Effector memory CD8-positive, alpha-beta T cell (primary cell): ENCODE measurements at places on chromosomes 13 and 19.

GRCh38 chr13:97011446-97012131 lies 17.3 kb upstream of the OXGR1 start:
- H3K27me3 ChIP-seq: peaks cover 32% of the 10 kb centered on the region
- DNase-seq: no peak
- H3K36me3 ChIP-seq: no peaks in the 10 kb centered on the region
- peaks cover 3% of the 10 kb centered on the region for H3K4me1 ChIP-seq
- no peak overlapping the region for H3K4me3 ChIP-seq
- no peak overlapping the region for H3K27ac ChIP-seq

- no peaks in the 10 kb centered on the region for H3K36me3 ChIP-seq
- no peak overlapping the region for H3K27ac ChIP-seq
- H3K4me3 ChIP-seq: no peak overlapping the region
- peaks cover 10% of the 10 kb centered on the region for H3K27me3 ChIP-seq
- no peak for DNase-seq
- H3K4me1 ChIP-seq: no peaks in the 10 kb centered on the region
These were observed 69.8 kb downstream of the OLFM4 start for GRCh38 chr13:53098455-53098854.

DNA sequence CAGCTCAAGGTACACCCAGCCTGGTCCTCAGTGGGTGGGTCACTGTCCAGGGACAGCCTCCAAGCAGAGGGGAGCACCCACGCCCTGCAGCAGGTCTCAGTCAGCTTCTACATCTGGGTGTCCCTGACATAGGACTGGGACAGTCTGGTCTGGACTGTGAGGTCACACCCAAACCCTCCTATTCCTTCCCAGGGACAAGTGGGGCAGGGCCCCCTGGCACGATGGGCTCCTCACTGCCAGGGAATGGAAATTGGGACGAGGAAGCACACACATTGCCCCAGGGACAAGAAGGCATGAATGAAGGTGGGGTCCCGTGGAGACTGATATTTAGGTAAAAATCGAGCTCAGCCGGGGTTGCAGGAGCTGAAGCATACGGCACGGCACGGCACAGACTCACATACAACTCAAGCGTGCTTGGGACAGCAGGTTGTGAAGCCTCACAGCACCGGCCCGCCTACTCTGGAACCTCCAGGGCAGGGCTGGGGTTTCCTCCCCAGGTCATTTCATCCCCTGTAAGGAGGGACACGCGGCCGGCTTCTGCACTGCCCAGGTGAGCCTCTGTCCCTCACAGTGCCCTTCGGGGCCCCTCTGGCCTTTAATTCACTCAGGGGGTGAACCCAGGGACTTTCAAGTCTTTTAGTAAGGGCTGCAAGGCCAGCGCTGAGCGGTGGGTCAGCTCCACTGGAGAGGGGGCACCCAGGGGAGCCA lies 3.5 kb downstream of the PNMA8B start:
- peaks cover 9% of the 10 kb centered on the region for H3K36me3 ChIP-seq
- peaks cover 67% of the 10 kb centered on the region for H3K27me3 ChIP-seq
- H3K27ac ChIP-seq: no peak overlapping the region
- peaks cover 12% of the 10 kb centered on the region for H3K4me1 ChIP-seq
- peak overlapping the region; percentile 60 for H3K4me3 ChIP-seq

DNA sequence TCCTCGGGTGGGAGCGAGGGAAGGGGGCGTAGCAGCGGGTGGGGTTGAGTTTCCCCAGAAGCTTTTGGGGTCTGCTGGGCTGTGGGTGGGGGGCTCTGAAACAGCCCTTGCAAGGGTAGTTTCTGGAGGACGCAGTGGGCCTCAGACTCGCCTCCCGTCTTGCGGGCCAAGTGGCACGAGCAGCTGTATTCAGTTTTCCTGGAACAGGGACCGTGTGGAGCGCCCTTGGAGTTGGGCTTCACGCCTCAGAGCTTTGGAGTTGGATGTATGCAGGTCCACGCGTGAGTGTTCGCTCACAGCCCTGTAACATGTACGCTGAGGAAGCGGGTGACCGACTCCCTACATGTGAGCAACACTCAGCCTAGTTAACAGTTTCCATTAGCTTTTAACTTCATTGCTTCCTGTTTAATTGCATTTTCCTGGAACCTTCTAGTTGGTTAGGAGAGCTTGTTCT lies 603 bp downstream of the TM9SF2 start:
- H3K27me3 ChIP-seq: no peaks in the 10 kb centered on the region
- peaks cover 71% of the 10 kb centered on the region for H3K4me1 ChIP-seq
- peak overlapping the region; percentile 98 for H3K4me3 ChIP-seq
- peak overlapping the region; percentile 99 for H3K27ac ChIP-seq
- H3K36me3 ChIP-seq: peaks cover 35% of the 10 kb centered on the region

DNA sequence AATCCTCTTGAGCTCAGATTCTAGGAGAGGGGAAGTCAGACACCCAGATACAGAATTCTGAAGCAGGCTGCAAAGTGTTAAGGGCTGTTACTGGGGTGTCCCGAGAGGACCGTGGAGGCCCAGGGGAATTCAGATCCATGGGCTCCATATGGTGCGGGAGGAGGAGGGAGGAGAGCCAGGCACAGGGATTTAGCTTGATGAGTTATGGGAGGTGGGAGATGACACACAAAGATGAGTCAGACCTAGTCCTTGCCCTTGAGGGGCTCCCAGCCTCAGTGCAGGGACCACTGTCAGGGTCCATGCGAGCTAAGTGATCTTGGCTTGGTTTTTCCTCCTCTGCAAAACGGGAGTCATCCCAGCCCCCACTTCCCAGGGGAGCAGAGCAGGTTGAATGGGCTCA lies 14.4 kb upstream of the GIPR start:
- H3K4me1 ChIP-seq: no peaks in the 10 kb centered on the region
- H3K36me3 ChIP-seq: no peaks in the 10 kb centered on the region
- DNase-seq: no peak
- H3K4me3 ChIP-seq: no peak overlapping the region
- no peaks in the 10 kb centered on the region for H3K27me3 ChIP-seq
- H3K27ac ChIP-seq: no peak overlapping the region

- no peaks in the 10 kb centered on the region for H3K27me3 ChIP-seq
- no peaks in the 10 kb centered on the region for H3K36me3 ChIP-seq
- DNase-seq: no peak
- H3K27ac ChIP-seq: no peak overlapping the region
These were observed 13.8 kb upstream of the SLC1A5 start for GRCh38 chr19:46802152-46802551.

- H3K36me3 ChIP-seq: no peaks in the 10 kb centered on the region
- no peaks in the 10 kb centered on the region for H3K4me1 ChIP-seq
- no peak overlapping the region for H3K27ac ChIP-seq
- no peak for DNase-seq
These were observed 34.9 kb upstream of the FLT1 start for GRCh38 chr13:28529836-28530235.

GRCh38 chr19:16361926-16362325 lies 37.3 kb downstream of the KLF2 start:
- no peak for DNase-seq
- peaks cover 14% of the 10 kb centered on the region for H3K36me3 ChIP-seq
- no peaks in the 10 kb centered on the region for H3K27me3 ChIP-seq
- peak overlapping the region; percentile 41 for H3K4me3 ChIP-seq
- peak overlapping the region; percentile 82 for H3K27ac ChIP-seq
- peaks cover 68% of the 10 kb centered on the region for H3K4me1 ChIP-seq

- DNase-seq: no peak
- H3K4me1 ChIP-seq: no peaks in the 10 kb centered on the region
These were observed 5.6 kb downstream of the CEACAM4 start for GRCh38 chr19:41621226-41621625.

DNA sequence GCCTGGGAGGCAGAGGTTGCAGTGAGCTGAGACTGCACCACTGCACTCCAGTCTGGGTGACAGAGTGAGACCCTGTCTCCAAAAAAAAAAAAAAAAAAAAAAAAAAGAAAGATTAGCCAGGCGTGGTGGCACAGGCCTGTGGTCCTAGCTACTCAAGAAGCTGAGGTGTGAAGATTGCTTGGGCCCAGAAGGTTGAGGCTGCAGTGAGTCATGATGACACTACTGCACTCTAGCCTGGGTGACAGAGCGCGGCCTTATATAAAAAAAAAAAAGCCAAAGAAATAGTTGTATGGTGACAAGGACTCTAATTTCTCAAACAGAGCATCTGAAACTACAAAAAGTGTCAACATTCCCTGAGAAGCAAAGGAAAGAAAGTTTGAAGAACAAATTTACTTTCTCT lies 3.4 kb downstream of the PBX4 start:
- peak overlapping the region; percentile 98 for H3K27ac ChIP-seq
- H3K27me3 ChIP-seq: no peaks in the 10 kb centered on the region
- peaks cover 49% of the 10 kb centered on the region for H3K36me3 ChIP-seq

DNA sequence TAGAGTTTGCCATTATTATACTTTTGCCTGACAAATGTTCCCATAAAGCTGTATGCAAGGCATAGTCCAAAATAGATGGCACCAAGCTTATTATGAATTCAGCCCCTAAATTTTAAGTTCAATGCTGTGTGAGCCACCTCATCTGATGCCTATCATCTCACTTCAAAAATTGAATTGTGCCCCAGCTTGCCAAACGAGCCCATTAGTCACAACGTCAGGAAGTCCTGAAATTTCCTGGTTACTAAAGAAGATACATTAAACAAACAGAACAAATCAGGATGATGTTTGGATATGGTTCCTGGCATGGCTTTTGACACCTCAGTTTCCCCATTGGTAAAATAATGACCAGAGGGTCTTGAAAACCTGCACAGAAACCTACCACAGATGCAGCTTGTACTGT lies 147.5 kb upstream of the SOX21 start:
- peaks cover 7% of the 10 kb centered on the region for H3K4me1 ChIP-seq
- H3K4me3 ChIP-seq: no peak overlapping the region
- peaks cover 23% of the 10 kb centered on the region for H3K27me3 ChIP-seq
- H3K27ac ChIP-seq: no peak overlapping the region

GRCh38 chr13:114259374-114259773 lies 22.0 kb upstream of the UPF3A start:
- H3K36me3 ChIP-seq: peaks cover 64% of the 10 kb centered on the region
- H3K4me3 ChIP-seq: no peak overlapping the region
- peaks cover 28% of the 10 kb centered on the region for H3K4me1 ChIP-seq
- H3K27ac ChIP-seq: no peak overlapping the region
- DNase-seq: no peak

DNA sequence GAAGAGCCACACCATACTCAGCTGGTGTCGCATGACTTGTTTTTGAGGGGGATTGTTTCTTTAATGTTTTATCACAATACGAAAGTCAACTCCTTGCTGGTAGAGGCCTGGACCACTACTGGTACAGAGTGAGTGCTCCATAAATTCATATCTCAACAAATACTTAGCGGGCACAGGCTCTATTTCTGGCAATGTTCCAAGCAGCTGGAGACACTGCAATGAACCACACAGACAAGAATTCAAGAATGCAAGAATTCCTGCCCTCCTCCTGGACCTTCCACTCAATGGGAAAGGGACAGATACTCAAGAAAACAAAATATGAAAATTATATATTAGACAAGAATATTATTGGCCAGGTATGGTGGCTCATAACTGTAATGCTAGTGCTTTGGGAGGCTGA lies 5.1 kb upstream of the FXYD5 start:
- peaks cover 17% of the 10 kb centered on the region for H3K4me1 ChIP-seq
- H3K27me3 ChIP-seq: no peaks in the 10 kb centered on the region
- no peak overlapping the region for H3K4me3 ChIP-seq
- no peak overlapping the region for H3K27ac ChIP-seq

DNA sequence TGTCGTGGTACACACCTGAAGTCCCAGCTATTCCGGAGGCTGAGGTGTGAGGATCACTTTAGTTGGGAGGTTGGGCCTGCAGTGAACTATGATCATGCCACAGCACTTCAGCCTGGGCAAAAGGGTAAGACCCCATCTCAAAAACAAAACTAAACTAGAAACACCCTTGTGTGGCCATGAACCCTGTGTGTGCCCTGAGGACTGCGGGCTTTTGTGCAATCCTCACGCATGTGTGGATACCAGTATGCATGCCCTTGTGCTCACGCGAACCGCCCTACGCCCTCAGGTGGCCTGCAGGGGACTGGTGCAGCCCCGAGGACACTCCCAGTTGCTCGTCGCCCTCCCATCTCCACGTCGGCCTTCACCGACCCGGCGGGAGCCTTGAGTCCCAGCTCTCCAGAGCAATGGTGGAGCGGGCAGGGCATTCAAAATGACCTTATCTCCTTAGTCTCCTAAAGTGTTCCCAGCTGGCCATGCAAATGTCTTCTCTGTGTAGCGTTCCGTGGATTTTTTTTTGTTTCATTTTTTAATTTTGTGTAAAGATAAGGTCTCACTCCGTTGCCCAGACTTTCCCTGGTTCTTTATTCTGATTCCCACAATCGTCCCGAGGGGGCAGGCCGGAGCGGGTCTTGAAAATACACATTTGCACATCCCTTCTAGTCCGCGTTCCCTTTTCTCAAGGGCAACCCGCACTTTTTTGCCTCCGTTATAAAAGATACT lies 868 bp upstream of the EGLN2 start:
- H3K36me3 ChIP-seq: peaks cover 47% of the 10 kb centered on the region
- H3K27ac ChIP-seq: peak overlapping the region; percentile 100
- DNase-seq: peak; percentile 56
- H3K27me3 ChIP-seq: no peaks in the 10 kb centered on the region
- H3K4me3 ChIP-seq: peak overlapping the region; percentile 98

GRCh38 chr13:32001154-32001768 lies 30.3 kb upstream of the FRY start:
- no peaks in the 10 kb centered on the region for H3K4me1 ChIP-seq
- H3K27ac ChIP-seq: no peak overlapping the region
- no peak for DNase-seq
- H3K4me3 ChIP-seq: no peak overlapping the region

DNA sequence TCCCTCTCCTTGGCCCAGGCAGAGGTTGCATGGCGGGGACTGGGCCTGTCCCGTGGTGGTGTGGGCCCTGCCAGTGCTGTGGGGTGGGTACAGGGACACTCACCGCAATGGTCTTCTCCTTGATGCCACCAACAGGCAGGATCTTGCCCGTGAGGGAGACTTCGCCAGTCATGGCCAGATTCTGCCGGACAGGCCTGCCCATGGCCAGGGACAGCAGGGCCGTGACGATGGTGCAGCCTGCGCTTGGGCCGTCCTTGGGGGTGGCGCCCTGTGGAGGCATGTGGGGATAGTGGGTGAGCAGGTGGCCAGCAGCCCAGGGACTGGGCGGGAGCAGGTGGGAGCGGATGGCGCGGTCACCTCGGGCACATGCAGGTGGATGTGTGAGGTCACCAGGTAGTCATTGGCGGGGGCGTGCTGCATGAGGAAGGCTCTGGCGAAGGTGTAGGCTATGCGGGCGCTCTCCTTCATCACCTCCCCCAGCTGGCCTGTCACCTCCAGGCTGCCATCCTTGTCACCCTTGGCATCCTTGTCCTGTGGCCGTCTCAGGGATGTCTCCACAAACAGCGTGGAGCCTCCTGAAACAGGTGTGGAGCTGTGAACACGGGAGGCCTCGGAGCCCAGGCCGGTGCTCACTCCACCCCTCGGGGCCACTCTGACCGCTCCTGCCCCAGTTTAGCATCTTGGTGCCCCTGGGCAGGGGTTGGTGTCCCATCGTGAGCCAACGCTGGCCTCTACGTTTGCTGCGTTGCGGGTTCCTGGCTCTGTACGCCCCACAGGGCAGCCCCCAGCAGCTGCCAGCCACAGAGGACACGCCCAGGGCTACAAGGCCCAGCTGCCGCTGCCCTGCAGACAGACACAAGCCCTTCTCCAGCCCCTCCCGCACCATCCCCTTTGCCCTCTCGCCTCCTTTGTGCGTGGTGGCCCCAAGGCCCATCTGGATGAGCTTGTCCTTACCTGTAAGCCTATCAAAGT lies 3.4 kb downstream of the RPL36 start:
- peaks cover 26% of the 10 kb centered on the region for H3K4me1 ChIP-seq
- no peak for DNase-seq
- peak overlapping the region; percentile 55 for H3K4me3 ChIP-seq
- peaks cover 86% of the 10 kb centered on the region for H3K36me3 ChIP-seq
- peak overlapping the region; percentile 25 for H3K27ac ChIP-seq
